Progenitor cell of endocrine pancreas (in vitro differentiated cells): ENCODE measurements at places on chromosomes 16 and 17.

- DNase-seq = no peak
Observed at GRCh38 chr16:55487048-55487803, 8.2 kb downstream of the MMP2 start.

DNA sequence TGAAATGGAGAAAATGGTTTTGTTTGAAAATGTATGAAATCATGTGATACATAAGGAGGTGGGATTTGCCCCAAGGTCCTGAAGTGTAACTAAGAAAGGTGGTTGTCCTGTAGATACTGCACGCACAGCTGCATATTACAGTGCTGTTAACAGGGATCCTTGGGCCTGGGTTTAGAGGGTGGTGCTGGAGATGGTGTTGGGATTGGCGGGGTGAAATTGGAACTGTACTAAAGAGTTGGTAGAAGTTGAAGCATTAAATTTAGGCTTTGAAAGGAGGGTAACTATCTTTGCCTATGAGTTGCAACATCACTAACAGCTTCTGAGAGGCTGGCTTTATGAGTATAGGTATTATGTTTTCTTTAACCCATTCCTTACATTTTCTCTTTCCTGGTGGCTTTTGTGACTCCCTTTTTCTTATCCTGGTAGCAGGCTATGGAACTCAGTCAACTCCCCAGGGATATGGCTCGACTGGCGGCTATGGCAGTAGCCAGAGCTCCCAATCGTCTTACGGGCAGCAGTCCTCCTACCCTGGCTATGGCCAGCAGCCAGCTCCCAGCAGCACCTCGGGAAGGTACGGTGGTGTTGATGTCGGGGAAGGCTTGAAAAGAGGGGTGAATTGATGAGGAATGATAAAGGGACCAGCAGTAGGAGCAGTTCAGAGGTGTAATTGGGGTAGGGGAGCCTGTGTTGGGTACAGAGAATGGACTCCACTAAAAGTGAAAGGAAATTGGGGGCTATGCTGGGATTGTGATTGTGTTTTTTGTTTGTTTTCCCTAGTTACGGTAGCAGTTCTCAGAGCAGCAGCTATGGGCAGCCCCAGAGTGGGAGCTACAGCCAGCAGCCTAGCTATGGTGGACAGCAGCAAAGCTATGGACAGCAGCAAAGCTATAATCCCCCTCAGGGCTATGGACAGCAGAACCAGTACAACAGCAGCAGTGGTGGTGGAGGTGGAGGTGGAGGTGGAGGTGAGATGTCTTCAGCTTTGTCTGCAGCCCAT, 3.8 kb downstream of the FUS start:
- no peak for DNase-seq

GRCh38 chr16:88533381-88533917, 36.8 kb upstream of the ZC3H18 start:
- DNase-seq = peak; percentile 8

- DNase-seq = peak; percentile 79
Observed at GRCh38 chr17:81512562-81513371, at the start of gene ACTG1. TSS of gene ACTG1 (minus strand) at chr17:81512799. CDS start at chr17:81512354, 445 bp downstream.

DNA sequence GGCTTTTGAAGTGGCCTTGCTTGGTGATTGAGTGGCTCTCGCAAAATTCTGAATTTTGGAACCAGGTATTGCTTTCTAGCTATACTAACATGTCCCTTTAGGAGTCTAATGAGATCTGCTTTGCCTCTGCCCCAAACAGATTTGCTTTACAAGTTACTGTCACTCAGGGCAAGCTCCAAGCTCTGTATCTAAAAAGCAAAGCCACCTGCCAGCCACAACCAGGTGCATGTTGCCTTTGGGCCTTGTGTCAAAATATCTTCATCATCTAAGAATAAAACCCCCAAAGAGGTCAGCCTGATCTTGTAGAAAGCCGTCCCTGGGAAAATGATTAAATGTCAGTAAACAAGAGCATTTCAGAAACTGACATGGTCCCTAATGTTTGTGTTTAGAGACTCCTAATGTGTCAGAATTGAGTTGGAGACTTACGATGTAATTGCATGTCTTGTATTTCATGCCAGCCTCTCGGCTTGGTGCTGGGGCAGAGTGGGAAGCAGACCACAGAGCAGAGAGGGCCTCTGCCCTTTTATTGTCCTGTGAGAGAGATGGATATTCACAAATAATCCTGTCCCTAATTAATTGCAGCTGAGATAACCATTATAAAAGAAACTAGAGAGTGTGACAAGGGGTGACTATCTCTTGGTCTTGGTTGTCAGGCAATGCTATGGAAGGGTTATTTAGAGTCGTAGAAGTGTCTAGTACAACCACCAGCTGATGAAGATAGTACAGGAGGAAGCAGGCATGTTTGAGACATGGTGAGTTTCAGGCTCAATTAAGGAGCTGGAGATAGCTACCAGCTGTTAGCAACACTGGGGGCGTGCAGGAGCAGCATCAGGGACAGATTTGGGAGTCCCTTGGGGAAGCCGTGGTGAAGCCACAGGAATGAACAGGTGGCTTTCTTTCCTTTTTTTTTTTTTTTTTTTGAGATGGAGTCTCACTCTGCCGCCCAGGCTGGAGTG, 90.7 kb downstream of the PITPNC1 start:
- DNase-seq = no peak
